Trophoblast cell (in vitro differentiated cells and primary cell): ENCODE measurements at places on chromosomes 3 and 15.

DNA sequence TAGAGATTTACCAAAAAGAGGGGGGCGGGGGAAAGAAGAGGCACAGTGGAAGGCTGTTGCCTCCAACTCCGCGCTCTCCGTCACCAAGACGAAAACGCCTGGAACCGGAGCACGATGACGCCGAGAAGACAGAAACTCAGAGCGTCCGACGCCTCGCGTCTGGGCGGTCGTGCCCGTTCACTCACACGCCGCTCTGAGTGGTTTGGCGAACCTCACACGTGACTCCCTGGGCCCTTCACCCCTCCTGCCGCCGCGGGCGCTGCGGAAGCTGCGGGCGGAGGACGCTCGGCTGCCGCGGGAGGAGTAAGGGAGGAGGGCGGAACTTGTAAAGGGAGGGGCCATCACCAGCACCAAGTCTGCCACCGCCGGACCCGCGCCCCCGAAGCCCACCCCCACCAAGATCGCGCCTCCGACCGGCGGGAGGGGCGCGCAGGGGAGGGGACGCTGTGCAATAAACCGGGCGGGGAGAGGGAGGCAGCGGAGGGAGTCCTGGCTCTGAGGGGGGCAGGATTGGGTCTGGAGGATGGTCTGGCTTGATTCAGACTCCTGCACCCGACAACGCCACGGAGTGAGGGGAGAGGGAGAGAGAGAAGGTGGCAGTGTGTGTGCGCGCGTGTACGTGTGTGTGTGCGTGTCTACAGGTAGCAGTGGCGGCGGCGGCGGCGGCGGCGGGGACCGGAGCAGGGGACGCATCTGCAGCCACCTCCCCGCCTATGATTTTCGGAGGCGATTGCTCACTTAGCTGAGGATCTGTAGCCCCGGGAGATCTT lies 1.9 kb upstream of the NLGN1 start:
- H3K36me3 ChIP-seq: no peaks in the 10 kb centered on the region
- no peak overlapping the region for H3K27ac ChIP-seq

DNA sequence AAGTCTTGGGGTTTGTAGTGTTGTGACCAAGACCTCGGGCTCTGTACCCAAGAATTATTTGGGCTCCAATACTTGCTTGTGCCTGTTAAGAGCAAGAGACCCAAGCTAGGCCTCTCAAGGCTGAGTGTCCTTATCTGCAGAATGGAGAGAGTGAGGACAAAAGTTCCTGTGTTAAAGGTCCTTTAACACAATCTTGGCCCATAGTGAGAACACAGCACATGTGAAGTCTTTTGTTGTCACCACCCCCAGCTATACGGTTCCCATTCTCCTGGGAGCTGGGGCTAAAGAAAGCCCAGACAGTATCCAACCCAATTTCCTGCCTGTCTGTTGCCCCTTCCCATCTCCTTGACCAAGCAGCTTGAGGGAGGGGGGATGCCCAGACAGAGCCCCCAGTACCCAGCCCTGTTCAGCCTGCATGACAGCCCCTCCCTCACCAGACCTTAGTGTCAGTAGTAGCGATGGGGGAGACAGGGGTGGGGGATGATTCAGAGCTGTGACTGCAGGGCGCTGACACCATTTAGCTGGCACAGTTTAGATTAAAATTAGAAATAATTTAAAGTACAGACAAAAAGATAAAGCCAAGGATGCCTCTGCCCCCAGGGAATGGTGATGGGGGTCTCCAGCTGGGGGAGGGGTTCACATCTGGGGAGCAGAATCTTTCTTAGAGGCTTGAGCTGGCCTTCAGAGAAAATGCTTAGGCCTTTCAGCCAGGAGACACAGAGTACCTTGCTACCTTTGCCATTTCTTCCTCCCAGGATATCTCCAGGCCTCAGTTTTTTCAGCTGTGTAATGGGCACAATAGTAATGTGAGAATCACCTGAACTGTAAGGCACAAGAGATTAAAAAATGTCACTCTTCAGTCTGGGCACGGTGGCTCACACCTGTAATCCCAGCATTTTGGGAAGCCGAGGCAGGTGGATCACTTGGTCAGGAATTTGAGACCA lies 2.7 kb downstream of the PRKCD start:
- no peak overlapping the region for H3K4me3 ChIP-seq
- no peak for DNase-seq
- H3K4me1 ChIP-seq: peaks cover 17% of the 10 kb centered on the region

DNA sequence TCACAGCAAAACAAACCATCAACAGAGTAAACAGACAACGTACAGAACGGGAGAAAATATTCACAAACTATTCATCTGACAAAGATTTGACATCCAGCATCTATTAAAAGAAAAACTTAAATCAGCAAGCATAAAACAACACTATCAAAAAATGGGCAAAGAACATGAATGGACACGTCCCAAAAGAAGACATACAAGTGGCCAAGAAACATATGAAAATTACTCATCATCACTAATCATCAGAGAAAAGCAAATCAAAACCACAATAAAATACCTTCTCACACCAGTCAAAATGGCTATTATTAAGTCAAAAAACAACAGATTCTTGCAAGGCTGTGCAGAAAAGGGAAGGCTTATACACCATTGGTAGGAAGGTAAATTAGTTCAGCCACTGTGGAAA lies 13.7 kb upstream of the SERPINI2 start:
- no peak overlapping the region for H3K4me3 ChIP-seq
- no peaks in the 10 kb centered on the region for H3K27me3 ChIP-seq
- H3K27ac ChIP-seq: no peak overlapping the region
- DNase-seq: no peak

GRCh38 chr15:32709295-32710033 lies 8.3 kb upstream of the GREM1 start:
- DNase-seq: no peak
- H3K4me1 ChIP-seq: no peaks in the 10 kb centered on the region
- H3K27me3 ChIP-seq: no peaks in the 10 kb centered on the region
- no peak overlapping the region for H3K4me3 ChIP-seq
- no peak overlapping the region for H3K27ac ChIP-seq
- no peaks in the 10 kb centered on the region for H3K36me3 ChIP-seq

- H3K4me3 ChIP-seq: no peak overlapping the region
- no peaks in the 10 kb centered on the region for H3K27me3 ChIP-seq
- H3K4me1 ChIP-seq: peaks cover 2% of the 10 kb centered on the region
- no peaks in the 10 kb centered on the region for H3K36me3 ChIP-seq
These were observed 88.7 kb upstream of the C15orf39 start for GRCh38 chr15:75112848-75113492.

DNA sequence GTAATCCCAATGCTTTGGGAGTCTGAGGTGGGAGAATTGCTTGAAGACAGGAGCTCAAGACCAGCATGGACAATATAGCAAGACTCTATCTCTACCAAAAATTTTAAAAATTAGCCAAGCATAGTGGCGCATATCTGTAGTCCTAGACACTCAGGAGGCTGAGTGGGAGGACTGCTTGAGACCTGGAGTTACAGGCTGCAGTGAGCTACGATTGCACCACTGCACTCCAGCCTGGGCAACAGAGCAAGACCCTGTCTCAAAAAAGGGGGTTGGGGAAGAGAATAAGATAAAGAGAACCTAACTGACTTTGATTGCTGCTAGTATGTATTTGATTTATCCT lies 755 bp downstream of the CD200R1 start:
- no peak overlapping the region for H3K4me3 ChIP-seq
- peak; percentile 81 for DNase-seq
- no peaks in the 10 kb centered on the region for H3K4me1 ChIP-seq
- no peaks in the 10 kb centered on the region for H3K27me3 ChIP-seq
- no peak overlapping the region for H3K27ac ChIP-seq
- no peaks in the 10 kb centered on the region for H3K36me3 ChIP-seq

DNA sequence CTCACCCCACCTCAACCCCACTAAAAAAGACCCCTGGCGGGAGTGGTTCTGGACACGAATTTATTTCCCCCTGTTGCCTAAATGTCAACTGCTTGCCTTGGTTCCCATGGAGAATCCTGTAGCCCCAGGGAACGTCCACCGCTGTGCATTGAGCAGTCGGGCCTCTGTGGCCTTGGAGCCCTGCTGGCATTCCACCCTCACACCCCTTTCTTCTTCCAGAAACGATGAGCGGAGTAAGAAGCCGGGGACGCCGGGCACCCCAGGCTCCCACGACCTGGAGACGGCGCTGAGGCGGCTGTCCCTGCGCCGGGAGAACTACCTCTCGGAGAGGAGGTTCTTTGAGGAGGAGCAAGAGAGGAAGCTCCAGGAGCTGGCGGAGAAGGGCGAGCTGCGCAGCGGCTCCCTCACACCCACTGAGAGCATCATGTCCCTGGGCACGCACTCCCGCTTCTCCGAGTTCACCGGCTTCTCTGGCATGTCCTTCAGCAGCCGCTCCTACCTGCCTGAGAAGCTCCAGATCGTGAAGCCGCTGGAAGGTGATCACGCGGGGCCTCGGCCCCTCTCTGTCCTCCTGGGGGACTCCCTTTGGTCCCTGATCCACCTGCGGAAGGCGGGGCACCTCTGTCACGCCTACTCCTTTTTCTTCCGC lies 63.6 kb downstream of the CCK start:
- H3K36me3 ChIP-seq: peaks cover 39% of the 10 kb centered on the region
- peaks cover 2% of the 10 kb centered on the region for H3K4me1 ChIP-seq
- no peak for DNase-seq
- H3K27ac ChIP-seq: no peak overlapping the region
- no peak overlapping the region for H3K4me3 ChIP-seq

GRCh38 chr15:33985751-33986150 lies 17.5 kb downstream of the CHRM5 start:
- H3K27me3 ChIP-seq: no peaks in the 10 kb centered on the region
- H3K4me3 ChIP-seq: no peak overlapping the region
- peak overlapping the region; percentile 71 for H3K27ac ChIP-seq
- H3K36me3 ChIP-seq: no peaks in the 10 kb centered on the region
- DNase-seq: peak; percentile 36

GRCh38 chr15:83057696-83058376 lies 9.2 kb downstream of the BTBD1 start:
- no peaks in the 10 kb centered on the region for H3K27me3 ChIP-seq
- peaks cover 2% of the 10 kb centered on the region for H3K4me1 ChIP-seq
- DNase-seq: no peak

DNA sequence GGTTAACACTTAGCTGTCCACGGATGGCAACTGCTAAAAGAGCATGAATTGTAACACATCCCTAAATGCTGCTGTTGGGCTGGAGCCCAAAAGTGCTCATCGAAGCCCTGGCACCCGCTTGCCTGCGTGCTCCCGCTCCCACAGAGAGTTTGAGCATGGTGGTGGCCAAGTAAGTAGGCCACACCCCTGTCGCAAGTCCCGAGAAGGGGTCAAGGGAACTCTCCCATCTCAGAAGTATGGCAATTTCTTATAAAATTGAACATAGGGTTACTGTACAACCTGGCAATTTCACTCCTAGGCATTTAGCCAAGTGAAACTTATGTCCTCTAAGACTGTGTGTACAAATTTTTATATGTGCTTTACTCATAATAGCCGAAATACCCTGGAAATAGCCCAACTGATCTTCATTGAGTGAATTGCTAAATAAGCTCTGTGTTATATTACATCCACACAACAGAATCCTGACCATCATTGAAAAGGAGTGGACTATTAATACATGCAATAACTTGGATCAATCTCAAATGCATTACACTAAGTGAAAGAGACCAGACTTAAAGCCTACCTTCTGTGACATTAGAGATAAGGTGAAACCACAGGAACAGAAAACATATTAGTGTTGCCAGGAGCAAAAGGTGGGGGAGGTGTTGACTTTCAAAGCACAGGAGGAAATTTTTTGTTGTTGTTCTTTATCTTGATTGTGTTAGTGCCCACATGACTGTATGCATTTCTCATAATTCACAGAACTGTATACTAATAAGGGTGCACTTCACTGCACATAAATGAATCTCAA lies 1.5 kb upstream of the GCSAM start:
- no peak overlapping the region for H3K27ac ChIP-seq
- no peak for DNase-seq
- H3K4me3 ChIP-seq: no peak overlapping the region

DNA sequence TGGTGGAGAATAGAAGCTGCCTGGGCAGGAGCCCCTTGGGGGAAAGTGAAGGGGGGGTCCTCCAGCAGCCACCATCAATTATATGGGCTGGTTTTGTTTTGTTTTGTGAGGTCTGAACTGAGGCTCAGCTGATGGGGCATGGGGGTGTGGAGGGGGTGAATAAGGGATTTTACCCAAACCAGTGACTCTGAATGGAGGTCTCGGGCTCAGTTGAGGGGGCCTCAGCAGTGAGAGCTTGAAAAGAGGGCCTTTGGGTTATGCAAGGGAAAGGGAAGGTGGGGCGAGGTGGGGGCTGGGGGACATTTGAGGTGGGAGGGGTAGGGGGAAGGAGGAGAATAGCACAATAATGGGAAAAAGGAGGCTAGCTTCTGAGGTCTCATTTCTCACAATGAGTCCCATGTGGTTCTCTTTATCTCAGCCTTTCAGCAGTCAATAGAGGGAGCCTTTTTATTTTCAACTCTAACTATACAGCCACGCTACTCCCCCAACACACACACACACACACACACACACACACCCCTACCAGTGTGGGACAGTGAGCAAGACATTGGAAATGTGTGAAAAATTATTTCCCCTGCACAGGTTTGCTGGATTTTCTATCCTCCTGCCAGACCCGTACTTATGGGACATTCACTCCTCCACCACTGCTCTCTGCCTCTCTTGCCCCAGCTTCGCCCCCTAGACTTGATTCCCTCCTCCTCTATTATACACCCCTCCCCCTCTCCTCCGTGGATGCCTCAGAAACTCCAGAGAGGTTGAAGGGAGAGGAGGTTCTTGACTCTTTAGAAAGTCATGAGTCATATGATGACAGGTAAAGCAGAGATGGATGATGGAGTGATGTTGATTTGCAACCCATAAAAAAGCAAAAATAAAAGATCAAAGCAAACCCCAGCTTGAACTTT lies 96.0 kb downstream of the GTPBP8 start:
- no peak for DNase-seq
- H3K4me1 ChIP-seq: peaks cover 3% of the 10 kb centered on the region
- H3K27ac ChIP-seq: no peak overlapping the region
- H3K4me3 ChIP-seq: no peak overlapping the region

- H3K27ac ChIP-seq: peak overlapping the region; percentile 45
- no peak overlapping the region for H3K4me3 ChIP-seq
- H3K4me1 ChIP-seq: peaks cover 3% of the 10 kb centered on the region
- H3K36me3 ChIP-seq: peaks cover 5% of the 10 kb centered on the region
- H3K27me3 ChIP-seq: no peaks in the 10 kb centered on the region
These were observed 14.1 kb downstream of the ACKR2 start for GRCh38 chr3:42823351-42823750.

DNA sequence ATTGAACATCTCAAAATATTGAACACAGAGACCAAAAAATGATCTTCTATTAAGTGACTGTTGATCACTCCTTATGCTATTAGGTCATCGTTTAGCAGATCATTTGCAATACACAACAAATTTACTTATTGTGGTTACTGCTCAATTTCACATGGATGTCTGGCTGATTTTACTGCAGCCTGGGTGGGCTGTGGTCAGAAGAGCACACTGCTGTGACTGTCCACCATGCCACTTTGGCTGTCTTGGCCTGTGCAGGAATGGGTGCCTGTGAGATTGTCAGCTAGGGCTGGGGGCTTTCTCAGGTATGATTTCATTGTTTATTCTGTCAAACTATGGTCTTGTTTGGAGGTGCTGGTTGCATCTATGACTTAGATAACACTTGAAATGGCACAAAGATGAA lies 80.1 kb upstream of the LRTM1 start:
- no peaks in the 10 kb centered on the region for H3K27me3 ChIP-seq
- peaks cover 8% of the 10 kb centered on the region for H3K4me1 ChIP-seq
